ENCODE measurements at places on chromosomes 5 and 9.

- peak; percentile 5 for DNase-seq
These were observed 379.6 kb downstream of the MLLT3 start for GRCh38 chr9:20242510-20243189.

DNA sequence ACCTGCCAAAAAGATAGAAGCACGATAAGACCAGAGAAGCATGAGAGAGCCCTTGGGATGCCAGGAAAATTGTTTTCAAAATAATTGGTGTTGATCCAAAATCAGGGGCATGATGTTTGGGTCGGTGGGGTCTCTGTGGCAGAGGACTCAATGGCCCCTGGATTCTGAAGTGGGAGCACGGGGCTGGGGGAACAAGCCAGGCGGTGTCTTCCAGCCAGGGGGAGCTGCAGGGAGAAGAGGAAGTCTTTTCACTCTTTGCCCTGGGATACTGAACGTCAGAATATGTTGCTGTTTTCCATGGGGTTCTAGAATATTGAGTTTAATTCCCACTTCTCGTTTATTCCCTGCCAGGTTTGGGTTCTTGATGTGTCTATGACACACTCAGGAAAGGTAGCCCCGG is 20.4 kb downstream of the TSPAN17 start:
- DNase-seq, result no peak

- no peak for DNase-seq
These were observed 3.7 kb upstream of the FAM78A start for GRCh38 chr9:131279863-131280570.

DNA sequence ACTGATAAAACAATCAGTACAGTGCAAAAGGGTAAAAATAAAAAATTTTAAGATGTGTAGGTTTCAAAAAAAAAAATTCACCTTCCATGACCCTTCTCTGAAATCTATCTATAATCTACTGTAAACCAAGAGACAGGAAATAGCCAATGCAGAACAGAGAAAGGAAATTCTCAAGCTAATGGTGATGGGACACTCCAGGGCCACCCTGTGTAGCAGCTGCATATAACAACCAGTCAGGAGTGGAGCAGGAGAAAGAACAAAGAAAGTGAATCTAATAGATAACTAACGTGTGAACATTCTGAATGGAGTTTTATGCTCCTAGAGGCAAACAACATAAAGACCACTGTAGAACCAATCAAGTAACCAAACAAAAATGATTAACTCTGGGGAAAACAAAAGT is 16.6 kb downstream of the SPTLC1 start:
- no peak for DNase-seq

Data from activated CD4-positive, CD25-positive, alpha-beta regulatory T cell (primary cell).